ENCODE measurements at places on chromosomes 4 and X.

GRCh38 chr4:7766661-7767345 lies 172.9 kb downstream of the AFAP1 start:
- DNase-seq, result no peak

- DNase-seq, result no peak
These were observed 32.0 kb upstream of the XK start for GRCh38 chrX:37653397-37654085.

DNA sequence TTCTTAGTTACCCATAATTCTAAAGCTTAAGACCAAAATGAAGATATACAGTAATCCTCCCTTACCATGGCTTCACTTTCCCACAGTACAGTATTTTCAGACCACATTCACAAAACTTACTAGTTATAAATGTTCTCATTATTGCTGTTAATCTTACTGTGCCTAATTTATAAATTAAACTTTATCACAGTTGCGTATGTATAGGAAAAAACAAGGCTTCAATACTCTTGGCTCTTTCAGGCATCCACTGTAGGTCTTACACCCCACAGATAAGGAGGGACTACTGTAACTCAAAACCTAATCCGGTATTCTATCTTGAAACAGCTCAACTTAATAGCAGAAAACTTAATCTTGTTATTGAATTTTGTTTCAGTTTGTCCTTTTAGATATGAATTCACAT lies 3.6 kb downstream of the HMGB2 start:
- no peak for DNase-seq

DNA sequence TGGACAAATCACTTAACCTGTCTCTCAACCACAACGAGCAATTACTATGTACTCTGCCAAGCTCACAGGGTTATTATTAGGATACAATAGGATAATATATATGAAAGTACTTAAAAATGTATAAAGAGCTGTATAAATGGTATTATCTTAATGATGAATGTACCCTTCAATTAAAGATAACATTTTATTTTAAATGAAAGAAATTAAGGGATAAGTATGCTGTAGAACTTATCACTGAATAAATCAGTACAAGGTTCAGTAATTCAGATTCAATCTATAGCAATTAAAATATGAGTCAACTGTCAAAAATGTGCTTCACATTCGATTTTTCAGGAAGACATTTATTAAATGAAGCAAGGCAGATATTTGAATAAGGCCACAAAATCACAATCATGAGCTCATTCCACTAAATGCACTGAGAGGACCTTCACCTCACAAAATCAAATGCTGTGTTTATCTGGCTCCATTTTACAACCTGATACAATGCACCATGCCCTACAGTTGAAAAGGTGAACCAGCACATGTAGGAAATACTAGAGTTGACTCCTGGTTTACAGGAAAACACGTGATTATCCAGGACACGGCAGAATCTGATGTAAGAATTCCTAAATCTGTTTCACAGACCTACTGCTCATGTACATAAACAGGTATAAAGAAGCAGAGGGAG lies 4.4 kb downstream of the LRCH2 start:
- DNase-seq, result no peak

- no peak for DNase-seq
These were observed 28.7 kb upstream of the JAKMIP1 start for GRCh38 chr4:6229095-6229494.

DNA sequence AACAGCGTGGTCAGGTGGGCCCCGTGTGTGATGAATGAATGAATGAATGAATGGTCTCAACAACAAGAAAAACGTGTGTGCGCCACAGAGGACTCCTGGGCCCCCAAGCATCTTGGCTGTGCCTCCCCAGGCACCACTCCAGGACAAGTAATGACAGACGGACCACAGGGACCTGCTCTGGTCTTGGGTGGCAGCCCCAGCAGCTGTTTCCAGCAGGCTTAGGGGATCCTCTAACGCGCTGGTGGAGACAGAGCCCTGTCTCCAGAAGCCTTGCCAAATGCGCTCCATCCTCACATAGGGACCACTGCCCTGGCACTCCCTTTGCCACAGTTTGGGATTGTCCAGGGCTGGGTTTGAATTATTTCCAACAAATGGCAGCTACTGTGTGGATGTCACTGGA lies 39.1 kb downstream of the PSAPL1 start:
- DNase-seq, result no peak

Data from stimulated activated CD8-positive, alpha-beta memory T cell treated with anti-CD3 and anti-CD28 coated beads, Interleukin-2, amount 100 ng/mL, for 1 hour (primary cell).